Skeletal muscle tissue (tissue), 5 donors: ENCODE measurements at places on chromosomes 2 and 18. TPM values are rescaled to one million over a fixed set of nuclear protein-coding genes. Genes with fewer than 3 reads are reported as not detected.

The INPP1 gene
- total RNA-seq = 8.4 TPM

The TSGA10 gene
- 2.1 TPM for total RNA-seq

The FOXD4L1 gene
- total RNA-seq = not detected

The PHLPP1 gene
- total RNA-seq = 11.5 TPM

The VSNL1 gene
- 2.1 TPM for total RNA-seq

The MYO7B gene
- 1.0 TPM for total RNA-seq

The VAMP8 gene
- total RNA-seq = 4.7 TPM

The POTEJ gene
- total RNA-seq = not detected

The HOXD1 gene
- 0.52 TPM for total RNA-seq

The ANKRD29 gene
- 3.7 TPM for total RNA-seq

The LBX2 gene
- not detected for total RNA-seq

The ZNF385B gene
- total RNA-seq = 1.0 TPM

The FTCDNL1 gene
- 1.0 TPM for total RNA-seq

The ALK gene
- total RNA-seq = 0.52 TPM

The ANKRD53 gene
- 0.52 TPM for total RNA-seq

The ADAM23 gene
- 3.7 TPM for total RNA-seq

The TUBA3E gene
- not detected for total RNA-seq

The CAPN14 gene
- total RNA-seq = not detected

The TRIM43 gene
- total RNA-seq = not detected

The NR4A2 gene
- total RNA-seq = 0.52 TPM

The SMC6 gene
- 18.8 TPM for total RNA-seq

The CRYGD gene
- total RNA-seq = not detected

The WNT10A gene
- total RNA-seq = not detected

The PKDCC gene
- 89.2 TPM for total RNA-seq

The OLA1 gene
- 90.3 TPM for total RNA-seq

The IL1F10 gene
- not detected for total RNA-seq

The PFN4 gene
- not detected for total RNA-seq

The KCNG3 gene
- under 0.01 TPM for total RNA-seq

The TMEM237 gene
- total RNA-seq = 19.3 TPM

The CXCR4 gene
- 29.2 TPM for total RNA-seq

The PMAIP1 gene
- 13.0 TPM for total RNA-seq

The AKAIN1 gene
- total RNA-seq = not detected

The HAUS1 gene
- 13.0 TPM for total RNA-seq

The NEU2 gene
- not detected for total RNA-seq

The CFC1 gene
- not detected for total RNA-seq

The CHPF gene
- total RNA-seq = 33.4 TPM

The IGFBP5 gene
- 260 TPM for total RNA-seq

The LTBP1 gene
- total RNA-seq = 78.8 TPM

The YES1 gene
- 40.7 TPM for total RNA-seq
